ENCODE measurements at places on chromosomes 13 and 19.

GRCh38 chr19:54430306-54431254 is 15.3 kb downstream of the TTYH1 start:
- DNase-seq: peak; percentile 52

DNA sequence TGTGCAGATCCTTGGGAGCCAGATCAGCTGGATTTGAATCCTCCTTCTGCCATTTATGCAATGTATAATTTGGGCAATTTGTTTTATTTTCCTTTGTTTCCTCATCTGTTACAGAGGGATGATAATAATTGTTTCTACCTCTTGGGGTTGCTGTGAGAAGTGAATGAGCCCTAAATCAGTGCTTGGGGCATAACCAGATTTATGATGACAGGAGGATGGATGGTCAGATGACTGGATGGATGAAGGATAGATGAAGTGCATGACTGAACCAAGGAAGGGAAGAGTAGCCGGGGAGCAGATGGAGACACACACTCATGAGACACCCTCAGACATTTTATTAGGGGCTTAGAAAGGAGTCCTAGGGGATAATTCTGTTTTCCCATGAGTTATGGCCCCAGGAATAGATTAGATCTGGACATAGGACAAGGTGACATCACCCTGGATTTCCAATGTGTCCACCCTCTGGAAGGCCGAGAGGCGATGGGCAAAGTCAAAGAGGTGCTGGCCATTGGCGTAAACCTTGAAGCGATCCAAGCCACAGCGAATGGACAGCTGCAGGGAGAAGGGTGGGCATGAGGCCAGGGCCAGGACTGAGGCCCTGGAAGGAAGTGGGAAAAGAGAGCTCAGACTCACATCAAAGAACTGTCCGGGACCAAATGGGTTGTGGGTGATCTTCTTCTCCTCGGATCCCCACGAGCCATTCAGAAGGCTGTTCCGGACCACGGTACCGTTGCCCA is 11.2 kb downstream of the LGALS4 start:
- DNase-seq: no peak

DNA sequence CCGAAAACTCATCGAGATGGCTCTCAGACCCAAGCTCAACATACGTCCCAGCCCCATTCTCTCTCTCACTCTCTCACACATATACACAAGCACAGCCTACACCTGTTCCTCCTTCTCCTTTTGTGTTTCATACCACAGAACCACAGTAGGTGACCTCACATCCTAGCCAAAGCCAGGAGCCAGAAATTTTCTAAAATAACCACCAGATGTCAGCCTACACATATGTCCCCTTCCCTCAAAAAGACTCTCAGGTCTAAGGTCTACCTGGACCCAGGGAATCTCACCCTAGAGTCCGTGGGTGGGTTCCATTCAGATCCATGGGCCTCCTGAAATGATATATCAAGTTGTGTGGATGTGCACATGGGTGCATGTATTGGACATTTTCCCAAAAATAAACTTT is 104.2 kb upstream of the IPO5 start:
- DNase-seq: peak; percentile 63

DNA sequence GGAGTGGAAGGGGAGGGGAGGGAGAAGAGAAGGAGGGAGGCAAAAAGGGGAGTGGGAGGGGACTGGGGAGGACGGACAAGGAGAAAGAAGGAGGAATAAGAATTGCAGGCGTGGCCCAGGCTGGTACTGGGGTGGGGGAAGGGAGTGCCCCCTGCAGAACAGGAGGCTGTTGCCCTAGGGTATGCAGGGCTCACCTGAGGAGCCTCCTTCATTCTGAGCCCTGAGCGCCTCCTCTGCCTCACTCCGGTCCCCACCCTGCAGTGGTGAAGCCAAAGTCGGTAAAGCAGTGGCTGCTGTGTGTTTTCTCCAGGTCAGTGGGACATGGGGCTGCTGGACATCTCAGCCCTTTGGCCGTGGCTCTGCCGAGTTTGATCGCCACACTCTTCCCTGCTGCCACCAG is 9.1 kb upstream of the CDC16 start:
- no peak for DNase-seq

DNA sequence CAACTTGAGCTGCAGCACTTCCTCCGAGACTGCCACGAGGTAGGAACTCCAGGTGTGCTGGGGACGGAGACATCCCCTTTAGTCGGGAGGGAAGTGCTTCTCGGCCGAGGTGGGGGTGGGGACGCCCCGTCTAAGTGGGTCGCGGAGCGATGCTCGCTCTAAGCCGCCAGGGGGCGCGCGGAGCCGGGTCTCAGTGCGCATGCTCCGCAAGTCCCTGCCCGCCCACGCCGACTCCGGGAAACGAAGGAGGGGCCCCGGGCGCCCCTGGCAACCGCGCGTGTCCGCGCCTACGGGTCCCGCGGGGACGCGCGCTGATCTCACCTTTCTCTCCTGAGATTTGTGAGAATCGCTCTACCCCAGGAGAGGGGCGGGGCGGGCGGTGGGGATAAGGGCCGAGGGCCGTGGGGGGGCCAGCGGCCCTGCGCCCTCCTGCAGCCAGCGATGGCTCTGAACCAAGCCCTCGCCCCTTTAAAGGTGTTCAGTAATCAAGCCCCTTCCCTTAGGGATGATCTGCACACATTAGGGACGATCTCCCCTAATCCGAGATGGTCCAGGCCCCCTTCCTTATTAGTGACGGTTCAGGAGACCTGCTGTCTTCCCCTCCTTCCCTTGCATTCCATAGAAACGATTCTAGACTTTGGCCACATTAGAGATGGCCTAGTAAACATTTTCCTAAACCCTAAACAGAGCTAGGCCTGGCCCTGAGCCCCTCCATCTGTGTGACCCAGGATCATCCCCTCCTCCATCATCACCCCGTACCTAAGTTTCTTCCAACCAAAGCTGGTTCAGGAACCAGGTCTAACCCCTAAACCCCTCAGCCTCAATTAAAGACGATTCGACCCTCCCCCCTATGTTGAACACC is 47.3 kb upstream of the SHKBP1 start:
- peak; percentile 76 for DNase-seq

DNA sequence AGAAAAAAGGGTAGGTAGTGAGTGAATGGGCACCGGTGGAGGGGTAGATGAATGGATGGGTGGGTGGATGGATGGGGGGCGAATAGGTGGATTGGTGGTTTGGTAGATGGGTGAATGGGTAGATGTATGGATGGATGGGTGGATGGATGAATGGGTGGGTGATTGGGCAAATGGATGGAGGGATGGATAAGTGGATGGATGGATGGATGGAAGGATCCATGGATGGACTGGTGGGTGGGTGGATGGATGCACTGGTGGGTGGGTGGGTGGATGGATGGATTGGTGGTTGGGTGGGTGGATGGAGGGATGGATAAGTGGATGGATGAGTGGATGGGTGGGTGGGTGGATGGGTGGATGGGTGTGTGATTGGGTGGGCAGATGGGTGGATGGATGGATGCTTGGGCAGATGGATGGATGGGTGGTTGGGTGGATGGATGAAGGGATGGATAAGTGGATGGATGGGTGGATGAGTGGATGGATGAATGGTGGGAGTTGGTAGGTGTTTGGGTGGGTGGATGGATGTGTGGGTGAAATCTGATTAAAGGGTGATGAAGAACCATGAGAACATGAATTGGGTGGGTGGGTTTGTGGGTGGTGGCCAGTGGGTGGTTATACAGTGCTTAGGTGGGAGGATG is 2.3 kb downstream of the ANKRD24 start:
- no peak for DNase-seq

- DNase-seq: no peak
Observed at GRCh38 chr13:106263801-106264200, 271.7 kb downstream of the EFNB2 start.

GRCh38 chr19:1624458-1624857 is 19.2 kb upstream of the UQCR11 start:
- peak; percentile 70 for DNase-seq

- peak; percentile 20 for DNase-seq
Observed at GRCh38 chr19:8302357-8302691, 5.8 kb downstream of the CD320 start.

- DNase-seq: peak; percentile 61
Observed at GRCh38 chr19:10228920-10229319, 2.2 kb downstream of the S1PR2 start.

GRCh38 chr13:28718196-28718542 is 601 bp downstream of the SLC46A3 start:
- peak; percentile 37 for DNase-seq

GRCh38 chr13:99809926-99810325 is 161.6 kb downstream of the ZIC5 start:
- DNase-seq: no peak

DNA sequence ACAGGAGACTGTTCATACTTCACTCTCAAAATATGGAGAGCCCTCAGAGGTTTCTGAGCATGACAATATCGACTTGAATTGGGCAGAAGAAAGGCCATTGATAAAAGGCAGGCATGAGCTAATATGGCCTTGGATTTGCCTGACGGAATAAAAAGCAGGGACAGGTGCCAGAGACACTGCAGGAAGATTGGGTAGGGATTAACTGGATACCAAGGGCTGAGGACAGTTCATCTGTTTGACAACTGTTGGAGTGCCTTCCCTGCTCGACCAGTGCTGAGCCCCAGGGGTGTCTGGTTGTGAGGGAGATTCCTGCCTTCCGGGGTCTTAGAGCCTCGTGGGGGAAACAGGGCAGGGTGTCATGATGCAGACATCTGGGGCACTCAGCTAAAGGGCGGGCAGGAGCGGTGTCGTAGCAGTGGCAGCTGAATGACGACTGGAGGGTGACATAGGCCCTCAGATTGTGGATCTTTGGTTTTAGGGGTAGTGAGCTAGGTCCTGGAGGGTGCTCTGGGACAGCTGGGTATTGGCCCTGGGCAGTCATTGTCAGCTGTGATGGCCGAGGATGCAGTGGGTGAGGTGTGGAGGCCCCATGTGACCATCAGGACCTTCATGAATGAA is 12.3 kb downstream of the GATAD2A start:
- no peak for DNase-seq

GRCh38 chr19:35303357-35303915 is 11.5 kb downstream of the MAG start:
- no peak for DNase-seq

- no peak for DNase-seq
Observed at GRCh38 chr19:1672769-1673644, 20.6 kb upstream of the TCF3 start.

GRCh38 chr19:23273022-23273589 is 22.9 kb upstream of the ZNF724 start:
- no peak for DNase-seq

DNA sequence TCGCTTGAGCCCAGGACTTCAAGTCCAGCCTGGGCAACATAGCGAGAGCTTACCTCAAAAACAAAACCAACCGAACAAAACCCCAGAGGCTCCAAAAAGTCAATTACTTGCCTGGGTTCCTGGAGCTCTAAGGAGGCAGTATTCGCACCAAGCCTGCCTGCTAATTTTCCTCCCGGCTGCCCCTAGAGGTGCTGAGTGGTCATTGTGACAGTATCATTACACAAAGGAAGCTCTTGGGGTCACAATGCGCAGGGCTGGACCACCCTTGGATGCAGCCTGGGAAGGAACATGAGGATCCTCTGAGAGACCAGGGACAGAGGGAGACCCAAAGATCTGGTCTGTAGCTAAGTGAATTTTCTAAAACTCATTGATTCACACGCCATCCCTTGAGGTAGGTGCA is 8.5 kb upstream of the PEX11G start:
- DNase-seq: peak; percentile 48

DNA sequence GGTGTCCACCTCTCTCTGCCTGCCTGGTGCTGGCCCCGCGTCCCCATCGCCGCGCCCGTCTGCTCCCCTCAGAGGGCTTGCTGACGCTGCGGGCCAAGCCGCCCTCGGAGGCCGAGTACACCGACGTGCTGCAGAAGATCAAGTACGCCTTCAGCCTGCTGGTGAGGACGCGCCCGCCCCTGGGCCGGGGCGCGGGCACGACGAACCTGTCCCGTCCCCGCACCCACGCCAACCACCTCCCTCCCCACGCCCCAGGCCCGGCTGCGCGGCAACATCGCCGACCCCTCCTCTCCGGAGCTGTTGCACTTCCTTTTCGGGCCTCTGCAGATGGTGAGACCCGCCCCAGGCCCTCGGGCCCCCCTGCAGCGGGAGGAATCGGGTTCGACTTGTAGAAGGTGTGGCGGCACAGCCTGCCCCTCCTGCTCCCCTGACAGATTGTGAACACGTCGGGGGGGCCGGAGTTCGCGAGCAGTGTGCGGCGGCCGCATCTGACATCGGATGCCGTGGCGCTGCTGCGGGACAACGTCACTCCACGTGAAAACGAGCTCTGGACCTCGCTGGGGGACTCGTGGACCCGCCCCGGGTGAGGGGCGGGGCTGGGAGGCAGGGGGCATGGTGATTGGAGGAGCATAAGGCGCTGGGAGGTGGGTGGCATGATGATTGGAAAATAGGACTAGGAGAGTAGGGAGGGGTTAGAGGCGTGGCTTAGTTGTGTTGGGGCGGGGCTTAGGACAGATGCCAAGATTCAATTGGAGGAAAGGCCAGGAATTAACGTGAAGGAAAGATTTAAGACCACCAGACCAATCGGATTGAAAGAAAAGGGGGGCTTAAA is 6.6 kb downstream of the EPS8L1 start:
- DNase-seq: peak; percentile 68

DNA sequence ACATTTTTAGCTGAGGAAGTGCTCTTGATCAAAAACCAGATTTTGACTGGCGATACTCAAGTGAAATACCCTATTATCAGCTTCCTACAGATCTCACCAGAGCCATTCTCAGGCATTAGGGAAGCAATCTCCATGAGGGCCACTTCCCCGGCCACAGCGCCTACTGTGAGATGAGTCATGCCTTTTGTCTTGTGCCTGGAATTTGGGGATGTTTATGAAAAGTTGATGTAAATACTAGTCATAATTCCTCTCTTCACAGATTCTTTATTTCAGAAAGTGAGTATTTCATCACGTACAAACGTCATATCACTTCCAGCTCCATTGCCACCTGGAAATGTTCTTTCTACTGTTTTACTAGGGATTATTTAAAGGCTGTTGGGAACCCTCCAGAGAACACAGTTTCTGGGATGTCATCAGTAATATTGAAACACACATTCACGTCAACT is 25.3 kb upstream of the SLC46A3 start:
- peak; percentile 85 for DNase-seq

DNA sequence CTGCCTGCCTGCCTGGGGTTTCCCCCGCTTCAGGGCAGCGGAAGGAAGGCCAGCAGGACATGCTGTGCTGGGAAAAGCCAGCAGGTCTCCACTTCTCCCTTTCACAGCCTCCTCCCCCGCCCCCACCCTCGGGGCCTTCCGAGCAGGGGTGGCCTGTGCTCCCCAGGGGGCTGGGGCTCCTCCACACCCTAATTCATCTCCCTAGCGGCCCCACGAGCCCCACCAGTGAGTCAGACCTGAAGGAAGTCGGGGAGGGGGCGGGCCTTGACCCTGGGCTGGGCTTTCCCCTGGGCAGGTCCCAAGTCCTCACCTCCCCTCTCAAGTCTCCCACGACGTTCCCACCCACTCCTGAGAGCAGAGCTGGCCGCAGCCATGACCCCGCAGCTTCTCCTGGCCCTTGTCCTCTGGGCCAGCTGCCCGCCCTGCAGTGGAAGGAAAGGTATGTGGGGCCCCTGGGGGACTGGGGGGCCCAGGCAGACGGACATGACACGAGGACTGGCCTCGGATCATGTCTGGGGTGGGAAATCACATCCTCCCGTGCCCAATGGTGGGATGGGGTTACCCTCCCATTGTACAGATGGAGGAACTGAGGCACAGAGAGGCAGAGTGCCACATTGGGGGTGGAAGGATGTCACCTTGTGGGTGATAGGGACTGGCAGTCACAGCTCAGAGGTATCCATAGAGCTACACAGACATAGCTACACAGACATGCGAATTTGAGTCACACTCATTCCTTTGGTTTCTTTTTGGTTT is at the start of gene EBI3:
EBI3 (plus strand) TSS at position 345 of the 753 bp plus-strand sequence; CDS start at position 373, 28 bp downstream.
- DNase-seq: peak; percentile 97
